ENCODE measurements at places on chromosomes 12 and 14.
A peak's percentile ranks its signal among the peaks of the same experiment; 100 is the strongest.

- no peak for DNase-seq
Measured at GRCh38 chr12:104455578-104456416, 951 bp upstream of the CHST11 start.

DNA sequence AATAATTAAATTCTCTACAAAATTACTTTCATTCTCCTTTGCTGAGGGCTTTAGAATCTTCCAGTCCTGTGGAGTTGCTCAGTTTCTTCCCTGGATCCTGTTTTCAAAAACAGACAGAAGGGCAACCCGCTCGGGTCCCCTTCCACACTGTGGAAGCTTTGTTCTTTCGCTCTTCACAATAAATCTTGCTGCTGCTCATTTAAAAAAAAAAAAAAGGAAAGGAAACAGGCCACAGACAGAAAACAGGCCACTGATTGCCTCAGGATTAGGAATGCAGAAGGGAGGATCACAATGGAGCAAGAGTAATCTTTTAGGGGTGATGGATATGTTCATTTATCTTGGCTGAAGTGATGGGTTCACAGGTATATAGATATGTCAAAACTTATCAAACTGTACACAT, 29.5 kb upstream of the HIGD1C start:
- DNase-seq, result peak; percentile 53

DNA sequence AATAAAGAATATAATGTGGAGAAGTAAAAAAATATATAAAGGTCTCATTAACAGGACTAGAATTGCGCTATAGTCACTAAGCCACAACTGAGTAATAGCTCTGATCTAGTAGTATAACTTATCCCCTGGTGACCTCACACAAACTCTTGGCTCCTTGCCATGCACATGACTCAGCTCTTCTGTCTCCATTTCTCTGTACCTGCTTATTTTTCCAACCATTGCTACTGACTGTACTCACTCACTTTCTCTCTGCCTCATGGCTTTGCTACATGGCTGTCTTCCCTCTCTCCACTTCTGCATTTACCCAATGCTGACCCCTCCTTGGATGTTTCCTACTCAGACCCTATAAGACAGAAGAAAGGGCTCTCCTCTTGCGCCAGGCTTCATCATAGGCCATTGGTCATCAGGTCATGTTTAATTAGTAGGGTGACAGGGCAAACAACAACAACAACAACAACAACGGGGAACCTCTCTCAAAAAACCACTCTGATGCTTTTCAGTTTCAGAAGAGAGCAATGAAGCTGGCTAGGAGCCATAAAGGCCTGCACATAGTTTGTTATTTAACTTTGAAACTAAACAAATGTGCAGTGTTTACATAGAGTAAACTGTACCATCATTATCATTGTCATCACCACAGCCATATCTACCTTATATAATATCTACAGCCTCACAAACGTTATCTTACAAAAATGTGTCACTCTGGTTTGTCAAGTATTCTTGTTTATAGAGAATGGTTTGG, 25.6 kb upstream of the KRAS start:
- peak; percentile 91 for DNase-seq

DNA sequence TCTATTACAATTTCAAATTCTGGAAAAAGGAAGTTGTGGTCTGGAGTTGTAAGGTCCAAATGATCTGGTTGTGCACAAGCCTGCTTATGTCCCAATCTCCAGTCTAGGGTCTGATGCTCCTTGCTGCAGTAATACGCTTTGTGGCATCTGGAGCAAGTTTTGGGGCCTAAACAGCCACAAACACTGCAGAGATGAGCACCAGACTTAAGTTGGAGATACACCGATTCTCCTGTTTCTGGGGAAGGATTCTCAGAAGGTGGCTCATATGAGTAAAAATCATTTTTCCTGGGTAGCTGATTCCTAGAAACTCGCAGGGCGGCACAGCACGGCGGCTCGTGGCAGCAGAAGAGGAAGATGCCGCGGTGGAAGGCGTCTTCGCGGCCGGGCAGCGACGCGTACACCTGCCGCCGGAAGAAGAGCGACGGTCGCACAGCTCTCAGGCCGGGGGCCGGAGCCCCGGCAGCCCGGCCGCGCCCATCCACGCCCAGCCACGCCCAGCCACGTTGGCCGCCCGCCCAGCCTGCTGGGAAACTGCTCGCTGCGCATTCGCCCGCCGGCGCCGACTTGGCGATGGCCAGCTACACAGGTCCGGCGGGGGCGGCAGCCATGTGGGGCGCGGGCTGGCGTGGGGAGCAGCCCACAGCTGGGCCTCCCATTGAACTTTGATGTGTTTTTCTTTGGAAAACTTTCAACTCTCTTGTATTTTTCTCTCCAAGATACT, 129.0 kb downstream of the ASCL4 start:
- peak; percentile 19 for DNase-seq

DNA sequence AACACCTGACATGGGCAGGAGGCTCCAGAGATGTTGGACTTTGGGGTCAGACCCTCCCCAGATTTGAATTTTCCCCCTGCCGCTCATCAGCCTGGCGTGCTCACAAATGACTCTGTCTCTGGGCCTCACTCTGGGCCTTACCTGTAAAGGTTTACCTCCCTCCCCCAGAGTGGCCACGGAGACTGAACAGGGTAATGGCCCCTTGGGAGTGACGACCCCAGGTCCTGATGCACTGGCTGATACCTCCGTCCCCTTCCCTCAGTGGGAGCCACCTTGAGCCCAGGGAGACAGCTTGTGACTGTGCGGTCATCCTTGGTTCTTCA, 7.0 kb downstream of the SLC25A29 start:
- no peak for DNase-seq

GRCh38 chr12:93198086-93198485, 179.6 kb upstream of the NUDT4 start:
- DNase-seq, result peak; percentile 91

DNA sequence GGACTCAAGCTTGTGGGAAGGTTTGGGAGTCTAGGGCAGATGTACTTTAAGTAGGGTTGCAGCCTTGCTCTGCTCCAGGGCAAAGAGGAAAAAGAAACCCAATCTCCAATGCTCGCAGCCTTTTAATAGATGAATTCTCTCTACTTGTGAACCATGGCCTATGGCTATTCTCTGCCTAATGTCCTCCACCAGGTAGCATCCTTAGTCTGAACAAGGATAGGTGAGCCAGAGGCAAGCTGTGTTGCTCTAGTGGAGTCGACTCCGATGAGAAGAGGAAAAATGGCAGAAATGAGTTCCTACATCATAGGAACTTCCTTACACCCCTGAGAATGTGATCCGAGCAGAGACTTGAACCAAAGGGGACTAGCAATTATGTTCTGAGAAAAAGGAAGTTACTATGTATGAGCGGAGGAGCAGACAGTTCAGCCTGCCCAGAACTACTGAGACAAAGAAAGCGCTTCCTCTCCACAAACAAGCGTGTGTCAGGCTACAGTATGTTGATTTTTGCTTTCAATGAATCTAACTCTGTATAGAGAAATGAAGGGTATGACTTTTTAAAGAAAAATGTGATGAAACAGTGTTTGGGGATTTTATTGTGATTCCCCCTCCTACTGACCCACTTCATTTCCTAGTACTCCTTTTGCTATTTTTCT, 153.6 kb upstream of the ARID2 start:
- no peak for DNase-seq

DNA sequence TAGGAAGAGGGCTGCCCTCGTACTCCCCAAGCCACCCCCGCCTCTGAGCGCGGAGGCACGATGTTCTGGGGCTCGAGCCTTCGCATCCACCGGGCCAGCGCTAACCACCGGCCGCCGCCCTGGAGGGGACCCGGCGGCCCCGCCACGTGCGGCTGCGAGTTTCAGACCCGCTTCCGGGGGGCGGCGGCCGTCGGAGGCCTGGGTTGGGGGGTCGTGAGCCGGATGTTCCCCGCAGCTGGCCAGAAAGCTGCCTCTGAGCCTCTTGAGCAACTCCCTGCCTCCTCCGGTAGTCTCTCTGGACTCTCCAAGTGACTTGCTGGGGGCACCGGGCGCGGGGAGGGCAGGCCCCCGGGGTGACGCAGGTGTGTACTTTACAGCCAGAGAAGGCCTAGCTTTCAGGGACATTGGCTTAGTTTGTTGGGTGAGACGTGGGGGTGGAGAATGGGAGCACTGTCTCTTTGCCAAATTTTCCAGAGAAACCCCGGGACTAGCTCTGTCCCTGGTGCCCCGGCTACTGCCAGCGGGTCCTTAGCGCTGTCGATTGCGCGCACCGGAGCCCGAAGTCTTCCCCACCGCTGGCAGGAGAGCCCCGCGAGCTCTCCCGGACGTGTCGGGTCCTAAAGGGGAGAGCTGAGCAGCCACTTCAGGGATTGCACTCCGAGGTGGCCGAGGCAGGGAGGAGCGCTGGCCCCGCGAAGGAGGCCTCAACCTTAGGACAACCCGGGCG, 15.6 kb downstream of the OTX2 start:
- no peak for DNase-seq

DNA sequence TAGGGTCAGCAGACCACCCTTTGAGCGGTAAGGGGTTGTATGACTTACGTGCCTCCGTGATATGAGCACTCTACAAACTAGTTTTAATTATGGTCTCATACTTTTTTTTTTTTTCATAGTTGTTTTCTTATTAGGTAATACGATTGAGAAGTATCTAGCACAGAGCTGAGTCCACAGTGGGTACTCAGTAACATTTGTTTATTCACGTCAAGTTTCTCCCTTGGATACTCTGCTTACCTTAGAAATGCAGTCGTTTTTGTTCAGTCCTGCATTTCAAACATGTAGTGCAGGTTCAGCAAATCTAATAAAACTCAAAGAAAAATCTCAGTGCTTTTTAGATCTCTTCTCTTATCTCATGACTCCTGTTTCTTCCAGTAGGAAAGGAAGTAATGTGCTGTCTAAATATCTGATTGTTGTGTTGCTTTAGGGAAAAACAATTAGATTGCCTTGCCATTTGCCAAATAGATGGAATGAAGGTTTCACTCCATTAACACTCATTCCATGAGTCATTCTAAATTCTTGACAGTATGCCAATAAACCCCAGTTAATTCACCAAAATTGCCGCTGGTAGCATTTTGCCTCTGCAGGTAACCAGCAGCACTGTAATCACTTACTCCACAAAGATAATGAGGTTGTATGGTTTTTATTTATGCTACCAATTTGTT, 118.9 kb downstream of the PTCSC3 start:
- DNase-seq, result peak; percentile 48

GRCh38 chr14:61320806-61321384, 484 bp upstream of the PRKCH start:
- DNase-seq, result no peak

DNA sequence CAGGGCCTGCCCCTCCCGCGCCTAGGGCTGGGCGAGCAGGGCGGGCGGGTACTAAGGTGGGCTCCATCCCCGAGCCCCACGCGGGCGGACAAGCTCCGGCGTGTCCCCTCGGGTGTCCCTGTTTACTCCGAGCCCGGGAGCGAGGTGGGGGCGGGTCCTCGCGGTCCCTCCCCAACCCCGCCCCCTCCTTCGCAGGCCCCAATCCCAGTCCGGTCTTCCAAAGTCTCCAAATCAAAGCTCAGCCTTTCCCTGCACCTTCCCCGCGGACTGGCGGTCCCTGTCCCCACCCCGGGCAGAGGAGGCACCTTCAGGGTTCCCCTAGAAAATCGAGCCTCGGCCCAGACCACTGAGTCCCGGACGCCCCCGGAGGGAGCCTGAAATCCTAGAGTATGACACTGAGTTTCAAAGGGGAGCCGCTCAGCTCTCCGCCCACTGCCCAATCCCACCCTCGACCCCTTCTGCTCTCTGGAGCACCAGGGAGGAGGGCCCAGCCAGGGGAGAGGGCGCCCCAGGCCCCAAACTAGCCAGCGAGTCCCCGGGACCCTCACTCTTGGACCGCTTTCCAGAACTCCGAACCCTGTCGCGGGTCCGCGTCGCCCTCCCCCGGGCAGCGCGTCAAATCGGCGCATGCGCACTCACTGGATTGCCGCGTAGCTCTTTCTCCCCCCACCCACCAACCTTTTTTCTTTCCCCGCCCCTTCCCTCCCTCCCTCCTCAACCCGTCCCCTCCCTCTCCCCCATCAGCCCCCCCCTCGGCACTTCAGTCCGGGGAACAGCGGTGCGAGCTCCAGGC, at the start of gene LRP1:
TSS of gene LRP1 (plus strand) at position 758 of the 793 bp plus-strand sequence. CDS start 482 bp downstream, outside the sequence.
- DNase-seq, result peak; percentile 89

GRCh38 chr14:40413136-40413535, 980.9 kb upstream of the FBXO33 start:
- no peak for DNase-seq

DNA sequence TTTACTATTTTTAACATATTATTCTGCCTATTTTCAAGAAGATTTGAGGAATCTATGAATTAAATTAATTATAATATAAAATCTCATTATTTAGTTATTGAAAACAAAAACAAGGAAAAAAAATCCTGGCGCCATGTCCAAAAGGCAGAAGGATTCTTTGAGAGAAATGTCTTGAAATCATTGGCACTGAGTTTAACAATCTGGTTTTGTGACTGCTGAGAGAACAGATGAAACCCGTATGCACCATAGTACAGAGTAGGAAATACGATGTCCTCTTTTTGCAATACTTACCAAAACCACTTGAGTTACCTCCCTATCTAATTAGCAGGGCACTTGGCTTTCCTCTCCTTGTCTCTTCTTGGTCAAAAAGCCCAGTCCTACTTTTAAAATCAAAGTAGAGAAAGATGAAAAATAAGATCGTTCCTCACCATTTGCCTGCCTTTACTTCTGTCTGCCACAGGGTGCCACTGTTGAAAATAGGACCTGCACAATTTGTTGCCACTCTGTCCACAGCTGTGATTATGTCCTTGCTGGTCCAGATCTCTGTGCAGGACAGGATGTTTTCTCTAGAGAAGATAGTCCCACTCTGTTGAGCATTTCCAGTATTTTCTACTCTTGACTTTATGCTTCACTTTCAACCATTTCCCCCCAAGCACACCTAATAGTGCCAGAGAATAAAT, 179.7 kb downstream of the PDZRN4 start:
- DNase-seq, result no peak

GRCh38 chr12:89829434-89829975, 120.9 kb upstream of the ATP2B1 start:
- no peak for DNase-seq

GRCh38 chr14:84825481-84826251, 704.3 kb upstream of the FLRT2 start:
- peak; percentile 71 for DNase-seq

GRCh38 chr14:92224358-92224954, 98.5 kb upstream of the SLC24A4 start:
- DNase-seq, result no peak

DNA sequence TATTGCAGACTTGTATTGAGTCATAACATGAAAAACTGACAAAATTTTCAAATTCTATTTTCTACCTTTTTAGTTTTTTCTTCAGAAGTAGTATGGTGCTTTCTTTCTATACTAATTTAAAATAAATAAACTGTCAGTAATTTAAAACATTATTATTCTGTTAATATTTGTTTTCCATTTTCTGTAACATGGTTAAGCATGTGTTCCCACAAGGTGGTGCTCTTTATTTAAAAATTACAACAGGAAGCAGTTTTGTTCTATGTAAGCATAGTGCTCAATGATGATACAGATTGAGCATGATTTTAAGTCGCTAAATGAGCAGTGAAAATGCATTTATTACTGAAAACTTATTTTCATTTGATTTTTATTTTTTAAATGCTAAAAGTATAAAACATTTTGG, 114.6 kb downstream of the PPFIA2 start:
- DNase-seq, result peak; percentile 44

- no peak for DNase-seq
Measured at GRCh38 chr14:50039734-50040400, 76.5 kb downstream of the VCPKMT start.

Measured in fibroblast of lung (primary cell).